NCI-H1092 (cell line): ENCODE measurements at places on chromosomes 7 and 10.

DNA sequence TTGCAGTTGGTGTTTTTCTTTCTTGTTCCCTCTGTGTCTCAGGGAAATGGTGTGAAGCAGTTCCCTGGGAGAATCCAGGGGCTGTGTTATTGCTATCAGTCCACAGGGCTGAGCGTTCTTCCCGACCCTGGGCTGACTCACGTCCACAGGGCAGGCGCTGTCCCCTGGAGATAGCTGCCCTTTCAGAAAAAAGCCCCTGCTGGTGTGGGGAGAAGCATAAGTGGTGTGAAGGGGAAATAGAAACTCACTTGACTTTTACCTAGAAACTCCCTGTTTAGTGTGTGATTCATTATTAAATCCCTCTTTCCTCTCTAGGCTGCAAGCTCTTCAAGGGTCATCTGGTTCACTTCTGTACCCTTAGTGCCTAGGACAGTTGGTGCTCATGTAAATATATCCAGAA is 63.3 kb upstream of the SMNDC1 start:
- DNase-seq, result no peak

DNA sequence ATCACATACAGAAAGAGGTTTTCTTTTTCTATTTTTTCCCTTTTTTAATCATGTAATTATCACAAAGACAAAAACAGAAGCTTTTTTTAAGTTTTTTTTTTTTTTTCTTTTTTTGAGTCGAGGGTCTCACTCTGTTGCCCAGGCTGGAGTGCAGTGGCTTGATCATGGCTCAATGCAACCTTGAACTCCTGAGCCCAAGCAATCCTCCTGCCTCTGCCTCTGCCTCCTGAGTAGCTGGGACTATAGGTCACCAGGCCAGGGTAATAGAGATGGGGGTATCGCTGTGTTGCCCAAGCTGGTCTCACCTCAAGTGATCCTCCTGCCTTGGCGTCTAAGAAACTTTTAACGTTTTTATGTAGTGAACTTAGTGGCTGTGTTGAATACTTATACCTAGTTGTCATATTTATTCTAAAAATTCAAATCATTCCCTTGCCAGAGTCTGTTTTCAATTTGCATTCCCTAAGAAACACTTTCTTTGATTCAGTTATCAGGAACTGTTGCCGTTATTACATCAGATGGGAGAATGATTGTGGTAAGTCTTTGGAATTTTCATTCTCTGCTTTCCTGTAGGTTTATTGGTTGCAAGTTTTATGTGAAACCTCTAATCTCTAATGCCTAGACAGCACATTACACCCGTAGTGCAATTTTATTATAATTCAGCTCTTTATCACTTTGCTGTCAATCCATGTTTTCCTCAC is 1.3 kb downstream of the LSM8 start:
- no peak for DNase-seq

- no peak for DNase-seq
Observed at GRCh38 chr7:16562456-16563220, 36.0 kb downstream of the LRRC72 start.

DNA sequence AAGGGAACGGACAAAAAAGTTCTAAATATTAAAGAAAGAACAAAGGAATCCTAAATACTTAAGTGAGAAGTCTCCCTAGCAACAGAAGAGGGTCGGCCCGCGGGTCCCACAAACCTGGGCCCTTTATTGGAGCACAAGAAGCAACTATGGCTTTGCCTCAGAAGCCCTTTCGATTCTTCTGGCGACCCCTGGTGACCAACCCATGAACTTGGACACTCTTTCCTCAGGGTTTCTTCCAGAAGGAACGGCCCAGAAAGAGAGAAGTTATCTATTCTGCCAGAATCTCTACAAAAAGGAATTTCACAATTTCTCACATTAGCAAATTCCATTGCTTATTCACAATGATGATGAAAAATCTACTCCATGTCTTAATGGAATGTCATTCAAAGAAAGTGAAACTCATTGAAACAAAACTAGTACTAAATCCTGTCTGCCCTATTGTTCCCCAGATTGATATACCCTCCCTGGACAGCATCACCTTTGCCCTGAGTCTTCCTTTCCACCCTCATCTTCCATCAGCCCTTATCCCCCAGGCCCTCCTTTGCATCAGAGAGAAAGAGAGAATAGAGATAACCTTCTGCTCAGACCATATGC is 43.7 kb downstream of the CPVL start:
- peak; percentile 43 for DNase-seq

DNA sequence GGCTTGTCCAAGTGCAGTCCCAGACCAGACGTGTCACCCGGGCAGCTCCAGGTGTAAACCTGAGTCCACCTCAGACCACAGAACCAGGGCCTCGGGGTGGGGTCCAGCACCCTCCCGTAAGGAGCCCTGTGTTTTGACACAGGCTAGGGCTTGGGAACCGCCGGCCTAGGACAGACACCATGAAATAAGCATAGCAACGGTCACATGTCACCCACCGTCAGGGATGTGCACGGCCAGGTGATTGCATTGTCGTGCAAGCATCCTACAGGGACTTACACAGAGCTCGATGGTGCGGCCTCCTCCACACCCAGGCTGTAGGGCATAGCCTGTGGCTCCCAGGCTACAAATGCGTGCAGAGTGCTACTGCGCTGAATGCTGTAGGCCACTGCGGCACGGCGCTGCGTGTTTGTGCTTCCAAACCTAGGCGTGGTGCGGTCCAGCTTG is 10.6 kb downstream of the ZFAND2A start:
- no peak for DNase-seq

DNA sequence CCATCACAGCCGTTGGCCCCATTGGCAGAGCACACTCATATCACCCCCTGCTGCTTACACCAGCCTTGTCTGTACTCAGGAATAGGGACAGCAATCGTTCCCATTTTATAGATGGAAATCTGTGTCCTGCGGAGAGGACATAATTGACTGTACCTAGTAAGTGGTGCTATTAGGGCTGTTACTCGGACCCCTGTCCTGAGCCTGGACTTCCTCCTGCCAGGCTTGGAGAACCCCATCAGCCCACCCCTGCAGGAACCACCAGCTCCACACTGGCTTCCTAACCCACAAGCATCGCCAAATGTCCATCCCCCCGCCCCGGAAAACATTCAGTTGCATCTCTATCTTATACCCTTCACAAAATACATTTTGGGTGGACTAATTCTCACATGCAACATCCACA is 139.8 kb upstream of the RET start:
- no peak for DNase-seq

- DNase-seq, result no peak
Observed at GRCh38 chr7:158470336-158470735, 117.3 kb downstream of the PTPRN2 start.

DNA sequence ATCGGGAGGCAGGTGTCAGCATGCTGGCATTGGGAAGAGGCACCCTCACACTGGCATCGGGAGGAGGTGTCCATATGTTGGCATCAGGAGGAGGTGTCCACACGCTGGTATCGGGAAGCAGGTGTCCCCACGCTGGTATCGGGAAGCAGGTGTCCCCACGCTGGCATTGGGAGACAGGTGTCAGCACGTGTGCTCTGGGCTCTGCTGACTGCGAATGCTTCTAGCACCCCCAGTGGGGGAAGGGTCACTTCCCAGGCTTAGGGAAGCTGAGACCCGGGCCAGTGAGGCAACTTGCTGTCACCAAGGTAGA is 92.5 kb upstream of the IKZF1 start:
- no peak for DNase-seq

DNA sequence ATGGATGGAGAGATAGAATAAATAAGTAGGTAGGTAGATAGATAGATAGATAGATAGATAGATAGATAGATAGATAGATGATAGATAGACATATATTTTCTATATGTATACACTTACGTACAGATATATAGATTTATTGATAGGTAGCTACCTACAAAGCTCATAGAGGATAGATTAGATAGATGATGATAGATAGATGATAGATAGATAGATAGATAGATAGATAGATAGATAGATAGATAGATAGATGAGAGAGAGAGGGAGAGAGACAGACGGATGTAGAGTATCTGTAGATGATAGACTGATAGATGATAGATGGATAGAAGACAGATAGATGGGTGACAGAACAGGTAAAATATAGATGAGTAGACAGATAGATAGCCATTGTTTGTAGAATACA is 191.3 kb upstream of the PFKP start:
- DNase-seq, result no peak

GRCh38 chr7:157903710-157904109 is 566.9 kb downstream of the DNAJB6 start:
- no peak for DNase-seq
